Pancreas (tissue), 10 donors: ENCODE measurements at places on chromosomes 12 and 14. TPM values are rescaled to one million over a fixed set of nuclear protein-coding genes. Genes with fewer than 3 reads are reported as not detected.
A peak's percentile ranks its signal among the peaks of the same experiment; 100 is the strongest.

Gene SRGAP1
- total RNA-seq, result 7.0 TPM

Gene MSI1
- total RNA-seq, result 4.0 TPM

Gene SMIM10L1
- 3.4 TPM for total RNA-seq

DNA sequence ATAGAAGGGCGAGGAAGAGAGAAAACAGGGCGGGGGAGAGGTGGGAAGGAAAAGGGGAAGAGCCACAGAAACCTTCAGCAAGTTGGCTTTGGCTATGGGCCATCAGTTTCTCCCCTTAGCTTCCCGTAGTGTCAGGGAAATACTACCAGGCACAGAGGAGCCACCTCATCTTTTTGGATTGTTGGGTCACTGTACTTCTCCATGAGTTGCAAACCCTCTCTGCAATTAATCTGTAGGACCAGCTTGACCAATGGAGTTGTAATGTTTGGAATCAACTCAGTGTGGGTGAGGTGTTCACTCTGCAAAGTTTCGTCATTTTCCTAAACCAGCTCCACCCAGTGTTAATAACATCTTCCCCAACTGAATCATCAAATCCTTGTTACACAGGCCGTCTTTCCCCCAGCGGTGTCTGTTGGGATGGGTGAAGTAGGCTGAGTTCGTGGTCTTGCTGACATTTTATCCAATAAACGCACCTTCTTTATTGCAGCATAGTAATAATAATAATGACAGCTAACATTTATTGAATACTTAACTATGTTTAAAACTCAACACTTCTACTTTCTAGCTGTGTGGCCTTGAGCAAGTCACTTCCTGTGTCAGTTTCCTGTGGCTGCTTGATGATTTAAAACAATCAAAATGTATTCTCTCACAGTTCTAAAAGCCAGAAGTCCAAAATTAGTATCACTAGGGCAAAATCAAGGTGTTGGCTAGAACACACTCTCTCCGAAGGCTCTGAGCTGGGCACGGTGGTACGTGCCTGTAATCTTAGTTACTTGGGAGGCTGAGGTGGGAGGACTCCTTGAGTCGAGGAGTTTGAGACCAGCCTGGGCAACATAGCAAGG is 8.1 kb upstream of the GLTP start:
- H3K4me1 ChIP-seq, result no peaks in the 10 kb centered on the region
- H3K27me3 ChIP-seq, result no peaks in the 10 kb centered on the region
- no peak for DNase-seq
- no peak overlapping the region for H3K27ac ChIP-seq
- H3K36me3 ChIP-seq, result no peaks in the 10 kb centered on the region

- H3K27me3 ChIP-seq, result no peaks in the 10 kb centered on the region
- peak; percentile 87 for DNase-seq
- H3K4me3 ChIP-seq, result peak overlapping the region; percentile 26
Observed at GRCh38 chr12:55743406-55744339, 751 bp downstream of the GDF11 start.

DNA sequence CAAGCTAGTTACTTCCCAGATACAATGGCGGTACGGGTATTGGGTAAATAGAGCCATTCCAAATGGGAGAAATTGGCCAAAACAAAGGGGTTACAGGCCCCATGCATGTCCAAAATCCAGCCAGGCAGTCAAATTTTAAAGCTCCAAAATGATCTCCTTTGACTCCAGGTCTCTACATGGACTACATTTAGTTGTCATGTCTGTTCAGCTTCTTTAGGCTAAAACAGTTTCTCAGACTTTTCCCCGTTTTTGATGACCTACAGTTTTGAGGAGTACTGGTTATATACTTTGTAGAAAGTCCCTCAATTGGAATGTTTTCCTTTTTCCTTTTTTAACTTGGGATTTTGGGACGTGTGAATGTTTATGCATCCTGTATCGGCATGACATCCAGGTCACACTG is 4.7 kb downstream of the NT5DC3 start:
- no peak for DNase-seq
- no peaks in the 10 kb centered on the region for H3K27me3 ChIP-seq
- H3K36me3 ChIP-seq, result no peaks in the 10 kb centered on the region
- H3K4me1 ChIP-seq, result peaks cover 14% of the 10 kb centered on the region

DNA sequence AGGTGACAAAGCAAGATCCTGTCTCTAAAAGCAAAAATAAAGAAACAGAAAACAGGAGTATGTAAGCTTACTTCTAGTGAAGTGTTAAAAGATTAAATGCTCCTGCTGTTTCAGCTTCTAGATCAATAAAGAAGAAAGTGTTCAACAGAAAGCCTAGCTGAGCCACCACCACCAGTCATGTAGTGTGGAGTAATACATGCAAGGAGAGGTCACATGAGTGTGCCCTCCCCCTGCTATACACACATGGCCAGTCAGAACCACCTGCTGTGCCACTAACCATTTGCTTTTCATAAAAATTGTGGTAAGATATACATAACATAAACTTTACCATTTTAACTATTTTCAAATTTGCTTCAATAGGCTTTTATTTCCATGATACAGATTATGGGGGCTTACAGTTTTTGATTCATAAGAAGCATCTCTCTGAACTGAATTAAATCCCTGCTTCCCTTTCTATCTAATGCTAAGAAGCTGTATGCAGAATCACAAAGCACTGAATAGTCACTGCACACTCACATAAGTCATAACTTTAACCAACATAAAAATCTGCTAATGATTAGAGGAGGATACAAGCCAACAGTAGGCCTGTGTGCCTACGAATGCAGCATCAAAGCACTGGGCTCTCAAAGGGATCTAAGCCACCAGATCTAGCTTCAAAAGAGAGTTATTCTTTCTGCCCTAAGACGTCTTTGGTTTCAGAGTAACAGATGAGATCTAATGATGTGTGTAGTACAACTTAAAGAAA is 515.5 kb downstream of the C12orf50 start:
- no peak overlapping the region for H3K27ac ChIP-seq
- no peaks in the 10 kb centered on the region for H3K4me1 ChIP-seq
- no peak for DNase-seq
- H3K4me3 ChIP-seq, result no peak overlapping the region
- no peaks in the 10 kb centered on the region for H3K27me3 ChIP-seq

DNA sequence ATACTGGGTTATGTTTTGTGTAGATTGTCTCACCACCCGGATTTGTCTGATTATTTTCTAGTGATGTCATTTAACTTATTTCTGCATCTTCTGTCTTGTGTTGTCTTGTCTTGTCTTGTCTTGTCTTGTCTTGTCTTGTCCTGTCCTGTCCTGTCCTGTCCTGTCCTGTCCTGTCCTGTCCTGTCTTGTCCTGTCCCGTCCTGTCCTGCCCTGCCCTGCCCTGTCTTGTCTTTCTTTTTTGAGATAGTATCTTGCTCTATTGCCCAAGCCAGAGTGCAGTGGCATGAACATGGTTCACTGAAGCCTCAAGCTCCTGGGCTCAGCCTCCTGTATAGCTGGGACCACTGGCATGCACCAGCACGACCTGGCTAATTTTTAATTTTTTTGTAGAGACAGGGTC is 25.6 kb downstream of the DERA start:
- H3K27me3 ChIP-seq, result no peaks in the 10 kb centered on the region
- DNase-seq, result no peak
- H3K27ac ChIP-seq, result no peak overlapping the region
- H3K4me3 ChIP-seq, result no peak overlapping the region
- no peaks in the 10 kb centered on the region for H3K4me1 ChIP-seq

- H3K36me3 ChIP-seq, result no peaks in the 10 kb centered on the region
- no peak for DNase-seq
- no peak overlapping the region for H3K27ac ChIP-seq
Observed at GRCh38 chr12:98058213-98058612, 457.2 kb upstream of the TMPO start.

DNA sequence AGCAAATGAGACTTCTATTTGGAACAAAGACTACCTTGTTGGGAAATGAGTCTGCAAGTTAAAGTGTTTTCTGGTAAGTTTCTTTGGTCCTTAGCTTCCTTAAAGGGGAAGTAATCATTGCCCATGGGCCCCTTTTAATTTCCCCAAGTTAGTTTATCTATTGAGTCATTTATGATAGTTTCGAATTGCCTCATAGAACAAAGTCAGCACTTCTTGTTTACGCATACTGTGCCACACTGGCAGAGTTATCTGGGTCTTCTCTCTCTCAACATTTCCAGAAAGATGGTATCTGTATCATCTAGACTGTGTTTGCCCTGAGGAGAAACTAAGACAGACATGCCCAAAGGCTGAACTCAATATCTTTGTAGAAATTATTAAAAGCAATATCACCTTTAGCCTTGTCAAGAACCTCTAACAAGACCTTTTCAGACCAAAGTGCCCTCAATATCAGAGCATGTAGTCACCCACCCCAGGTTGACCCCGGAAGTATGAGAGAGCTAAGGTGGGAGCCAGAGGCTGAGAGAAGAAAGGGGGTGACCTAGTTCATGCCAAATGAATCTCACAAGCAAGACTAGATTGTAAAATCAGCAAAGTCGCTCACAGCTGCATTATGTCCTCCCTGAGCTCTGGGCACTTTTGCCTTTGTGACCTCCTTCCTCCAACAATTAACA is 40.0 kb downstream of the GPR65 start:
- peaks cover 17% of the 10 kb centered on the region for H3K4me1 ChIP-seq
- DNase-seq, result no peak
- H3K36me3 ChIP-seq, result no peaks in the 10 kb centered on the region
- no peak overlapping the region for H3K27ac ChIP-seq
- no peak overlapping the region for H3K4me3 ChIP-seq
- H3K27me3 ChIP-seq, result no peaks in the 10 kb centered on the region

GRCh38 chr12:31560516-31560915 is 30.4 kb downstream of the DENND5B start:
- no peak overlapping the region for H3K27ac ChIP-seq
- no peaks in the 10 kb centered on the region for H3K27me3 ChIP-seq
- no peak overlapping the region for H3K4me3 ChIP-seq

DNA sequence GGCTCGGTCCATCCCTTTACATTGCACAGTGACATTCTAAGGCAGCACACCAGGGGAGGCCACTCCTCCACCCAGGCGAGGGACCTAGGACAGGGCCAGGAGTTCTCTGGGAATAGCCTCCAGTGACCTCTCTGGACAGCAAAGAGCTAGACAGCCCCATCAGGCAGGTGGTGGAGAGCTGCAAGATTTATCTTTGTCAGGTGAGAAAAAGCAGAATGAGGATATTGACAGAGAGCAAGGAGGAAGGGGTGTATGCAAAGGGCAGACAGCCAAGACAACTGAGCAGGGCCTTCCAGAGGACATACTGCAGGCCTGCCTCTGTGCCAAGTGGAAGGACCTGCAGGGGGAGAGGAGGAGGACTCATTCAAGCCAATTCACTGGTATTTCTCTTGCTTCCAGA is 112.4 kb upstream of the MAX start:
- H3K36me3 ChIP-seq, result no peaks in the 10 kb centered on the region
- no peak overlapping the region for H3K4me3 ChIP-seq
- no peaks in the 10 kb centered on the region for H3K4me1 ChIP-seq
- no peaks in the 10 kb centered on the region for H3K27me3 ChIP-seq
- DNase-seq, result no peak

- peak overlapping the region; percentile 98 for H3K27ac ChIP-seq
- no peak overlapping the region for H3K4me3 ChIP-seq
- peak; percentile 69 for DNase-seq
- H3K27me3 ChIP-seq, result no peaks in the 10 kb centered on the region
- H3K36me3 ChIP-seq, result no peaks in the 10 kb centered on the region
- peaks cover 42% of the 10 kb centered on the region for H3K4me1 ChIP-seq
Observed at GRCh38 chr14:73764406-73765280, 50.5 kb upstream of the PNMA1 start.

DNA sequence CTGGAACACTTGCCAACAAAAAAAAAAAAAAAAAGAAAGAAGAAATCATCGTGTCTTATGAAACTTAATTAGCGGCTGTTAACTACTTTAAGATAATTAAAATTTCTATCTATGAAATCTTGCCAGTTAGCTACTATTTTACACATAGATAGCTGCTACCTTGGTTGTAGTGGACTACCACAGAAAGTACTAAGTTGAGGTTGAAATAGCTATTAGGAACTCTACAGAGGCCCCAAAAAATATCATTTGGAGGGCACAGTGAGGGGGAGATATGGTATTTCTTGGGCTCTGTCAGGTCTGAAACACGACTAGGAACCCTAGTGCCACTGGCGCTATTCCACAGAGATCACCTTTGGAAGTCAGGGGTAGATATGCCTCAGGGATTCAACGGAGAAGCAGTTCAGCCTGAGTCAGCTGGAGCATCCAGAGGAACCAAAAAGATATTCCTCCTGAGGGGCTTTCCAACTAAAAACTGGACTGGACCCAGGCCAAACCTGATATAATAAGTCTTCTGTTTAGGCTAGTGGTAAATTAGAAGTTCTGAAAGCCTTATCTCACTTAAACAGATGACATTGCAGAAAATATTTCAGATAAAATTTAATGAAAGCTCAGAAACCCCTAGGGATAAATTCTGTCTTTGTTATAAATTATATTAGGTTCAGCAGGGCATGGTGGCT is 126.1 kb downstream of the EPS8 start:
- no peak for DNase-seq
- H3K4me1 ChIP-seq, result no peaks in the 10 kb centered on the region
- no peaks in the 10 kb centered on the region for H3K27me3 ChIP-seq

DNA sequence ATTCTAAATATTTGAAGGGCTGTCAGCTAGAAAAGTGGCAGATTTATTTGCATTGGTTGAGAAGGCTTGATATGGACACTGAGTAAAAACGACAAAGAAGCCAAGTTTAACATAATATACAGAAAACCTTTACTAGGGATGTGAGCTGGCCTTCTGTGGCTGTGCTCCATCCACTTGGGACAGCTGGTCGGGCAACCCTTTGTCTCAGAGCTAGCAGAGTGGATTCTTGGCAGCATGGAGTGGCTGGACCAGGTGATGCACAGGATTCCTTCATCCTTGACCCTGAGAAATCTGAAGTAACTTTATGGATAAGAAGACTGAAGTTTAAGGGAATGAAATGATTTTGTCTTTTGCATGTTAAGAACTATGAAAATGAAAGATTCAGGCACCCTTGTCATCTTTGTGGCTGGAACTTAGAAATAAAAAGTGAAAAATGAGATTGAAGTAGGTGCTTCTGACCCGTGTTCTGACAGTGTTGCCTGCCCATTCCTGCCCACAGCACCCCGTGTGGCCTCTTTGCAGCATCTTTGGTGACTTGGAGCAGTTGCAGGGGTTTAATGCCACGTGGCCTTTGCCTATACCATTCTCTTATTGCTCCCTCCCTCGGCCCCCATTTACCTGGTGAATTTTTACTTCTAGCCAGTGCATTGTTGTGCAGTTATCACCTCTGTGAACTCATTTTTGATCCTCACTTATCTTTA is 32.6 kb downstream of the PELI2 start:
- DNase-seq, result no peak
- no peak overlapping the region for H3K27ac ChIP-seq
- H3K4me3 ChIP-seq, result no peak overlapping the region
- H3K27me3 ChIP-seq, result no peaks in the 10 kb centered on the region

DNA sequence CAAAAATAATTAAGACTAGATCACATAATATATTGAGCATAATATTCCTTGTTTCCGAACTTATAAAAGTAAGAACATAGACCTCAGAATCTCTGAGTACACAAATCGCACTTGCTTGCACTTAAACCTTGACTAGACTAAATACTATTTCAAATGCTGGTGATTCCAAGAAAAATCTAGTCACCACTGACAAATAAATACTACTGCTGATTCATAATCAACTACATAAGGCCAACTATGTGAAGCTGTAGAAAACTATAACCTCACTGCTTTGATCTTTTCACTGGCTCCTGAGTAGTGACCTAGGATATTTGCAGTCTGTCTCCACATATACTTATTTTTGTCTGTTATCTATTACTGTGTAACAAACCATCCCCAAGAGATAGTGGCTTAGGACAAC is 245.4 kb downstream of the DIO2 start:
- no peaks in the 10 kb centered on the region for H3K36me3 ChIP-seq
- no peak overlapping the region for H3K4me3 ChIP-seq
- no peak for DNase-seq
- H3K4me1 ChIP-seq, result no peaks in the 10 kb centered on the region
